ENCODE measurements at places on chromosomes 7 and 10.

GRCh38 chr10:11207560-11207844, 189.8 kb downstream of the CELF2 start:
- DNase-seq: no peak

- DNase-seq: no peak
These were observed 265.0 kb downstream of the CELF2 start for GRCh38 chr10:11282661-11283060.

DNA sequence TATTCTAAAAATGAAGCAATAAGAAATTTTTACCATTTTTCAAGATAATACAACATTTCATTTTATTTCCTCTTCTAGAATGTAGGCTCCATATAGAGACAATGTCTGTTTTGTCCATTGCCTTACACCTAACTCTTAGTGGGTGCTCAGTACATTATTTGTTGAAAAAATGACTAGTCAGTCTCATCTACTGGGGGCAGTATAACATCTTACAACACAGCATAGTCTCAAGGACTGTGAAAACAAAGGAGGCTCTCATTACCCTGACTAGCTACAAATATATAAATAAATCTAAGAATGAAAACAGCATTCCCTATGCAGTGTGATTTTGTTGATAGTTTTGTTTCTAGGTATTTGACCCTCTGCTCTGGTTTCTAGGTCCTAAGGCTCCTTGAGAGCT, 11.6 kb downstream of the CRPPA start:
- no peak for DNase-seq

GRCh38 chr10:130169136-130169859, 33.1 kb downstream of the GLRX3 start:
- DNase-seq: peak; percentile 41

- no peak for DNase-seq
These were observed 15.6 kb downstream of the ITIH2 start for GRCh38 chr10:7718685-7719084.

DNA sequence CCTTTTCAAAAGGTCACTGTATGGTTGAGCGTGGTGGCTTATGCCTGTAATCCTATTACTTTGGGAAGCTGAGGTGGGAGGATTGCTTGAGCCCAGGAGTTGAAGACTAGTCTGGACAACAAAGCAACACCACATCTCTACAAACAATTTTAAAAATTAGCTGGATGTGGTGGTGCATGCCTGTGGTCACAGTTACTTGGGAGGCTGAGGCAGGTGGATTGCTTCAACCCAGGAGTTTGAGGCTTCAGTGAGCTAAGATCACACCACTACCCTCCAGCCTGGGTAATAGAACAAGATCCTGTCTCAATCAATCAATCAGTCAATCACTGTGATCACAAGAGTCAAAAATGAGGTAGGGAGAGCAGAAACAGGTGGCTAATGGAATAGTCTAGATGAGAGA, 97.0 kb downstream of the SUGCT start:
- DNase-seq: no peak

DNA sequence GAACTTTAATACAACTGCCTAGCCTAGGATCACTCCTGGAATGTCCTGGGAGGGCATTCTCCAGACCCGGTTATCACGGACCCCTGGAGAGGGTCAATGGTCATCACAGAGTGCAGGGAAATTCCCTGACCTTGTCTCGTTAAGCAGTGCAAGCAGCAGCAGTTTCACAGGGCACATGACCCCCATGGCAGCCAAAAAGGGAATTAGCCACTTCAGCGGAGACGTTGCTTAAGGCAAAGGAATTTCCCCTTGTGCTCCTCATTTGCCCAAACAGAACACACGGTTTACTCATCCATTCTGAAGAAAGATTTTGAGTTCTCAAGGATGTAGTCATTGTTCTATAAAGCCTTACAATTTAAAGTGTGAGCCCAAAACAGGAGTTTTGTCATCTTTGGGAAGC, 260.3 kb downstream of the SNX13 start:
- DNase-seq: peak; percentile 92

- DNase-seq: no peak
These were observed 106.7 kb upstream of the ODAD2 start for GRCh38 chr10:28105561-28105960.

DNA sequence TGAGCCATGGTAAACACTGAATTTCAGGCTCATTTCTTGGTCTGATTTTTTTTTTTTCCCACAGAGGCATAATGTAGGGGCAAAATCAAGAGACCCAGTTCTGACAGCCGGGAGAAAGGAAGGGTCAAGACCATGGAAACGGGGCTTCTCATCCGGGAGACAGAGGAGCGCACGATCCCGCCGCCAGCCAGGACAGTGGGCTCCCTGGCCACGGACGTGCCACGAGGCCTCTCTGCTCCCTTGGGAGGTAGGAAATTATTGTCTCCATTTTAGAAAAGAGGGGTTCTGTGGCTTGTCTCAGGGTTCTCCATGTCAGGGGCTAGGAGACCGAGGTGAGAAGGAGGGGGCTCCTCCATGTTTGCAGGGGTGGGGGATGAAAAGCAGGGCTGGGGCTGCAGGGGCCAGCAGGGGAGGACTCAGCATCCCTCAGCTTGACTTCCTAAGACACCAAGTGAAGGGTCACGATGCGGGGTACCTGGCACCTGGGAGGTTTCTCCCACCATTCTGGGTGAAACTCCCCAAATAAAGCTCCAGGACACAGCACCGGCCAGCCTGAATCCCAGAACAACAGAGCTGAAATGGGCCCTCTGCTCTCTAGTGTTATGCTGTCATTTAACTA, 37.6 kb downstream of the PPIF start:
- DNase-seq: no peak

- no peak for DNase-seq
These were observed 266.0 kb downstream of the USP6NL start for GRCh38 chr10:11345224-11346054.

GRCh38 chr7:1844336-1844950, 174.4 kb downstream of the ELFN1 start:
- no peak for DNase-seq

DNA sequence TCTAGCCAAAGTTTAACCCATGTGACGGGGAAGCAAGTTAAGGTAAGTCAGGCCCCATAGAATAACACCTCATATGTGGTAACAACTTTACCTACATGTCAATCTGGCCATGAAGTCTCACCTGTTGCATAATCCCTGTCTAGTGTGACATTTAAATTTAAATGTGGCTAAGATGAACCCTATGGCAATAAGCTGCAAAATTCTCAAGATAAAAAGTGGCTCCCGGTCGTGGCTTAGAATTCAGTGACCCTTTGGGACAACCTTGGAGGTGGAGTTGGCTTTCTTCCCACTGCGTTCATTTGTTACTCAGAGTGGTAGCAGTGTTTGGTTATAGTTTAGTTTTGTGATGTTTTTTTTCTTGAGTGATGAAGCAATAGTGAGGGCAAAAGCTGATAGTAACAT, 90.6 kb downstream of the ARID5B start:
- no peak for DNase-seq

DNA sequence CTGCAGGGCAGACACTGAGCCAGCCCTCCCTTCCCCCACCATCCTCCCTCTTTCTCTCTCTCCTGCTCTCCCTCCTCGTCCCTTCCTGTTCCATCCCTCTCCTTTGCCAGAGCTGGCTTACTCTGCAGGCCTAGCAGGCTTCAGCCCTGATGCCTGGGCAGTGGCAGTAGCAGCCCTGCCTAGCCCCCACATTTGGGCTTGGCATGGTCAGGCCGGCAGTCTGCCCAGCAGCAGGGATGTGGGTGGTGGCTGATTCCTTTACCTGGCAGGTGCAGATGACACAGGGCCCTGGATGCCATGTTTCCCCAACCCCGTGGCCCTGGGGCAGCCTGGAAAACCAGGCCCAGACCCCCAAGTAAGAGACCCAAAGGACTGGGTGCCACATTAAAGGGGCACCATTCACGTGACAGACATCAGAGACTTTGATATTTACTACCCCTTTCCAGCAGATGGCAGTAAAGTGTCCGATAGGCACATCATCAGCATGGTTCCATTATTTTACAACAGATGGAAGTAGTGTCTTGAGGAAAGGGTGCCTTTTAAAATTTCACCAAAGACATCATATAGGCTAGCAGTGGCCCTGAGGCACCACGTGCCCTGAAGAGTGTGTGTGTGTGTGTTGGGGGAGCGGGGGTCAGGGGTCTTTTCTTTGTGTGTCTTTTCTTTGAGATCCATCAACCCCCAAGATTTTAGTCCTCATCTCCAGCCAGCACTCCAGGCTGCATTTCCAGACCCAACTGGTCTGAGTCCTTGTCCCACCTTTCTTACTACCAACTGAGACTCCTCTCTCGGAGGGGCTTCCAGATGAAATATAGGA, 5.9 kb downstream of the KCP start:
- peak; percentile 37 for DNase-seq

- DNase-seq: no peak
These were observed 56.9 kb downstream of the HDAC9 start for GRCh38 chr7:18552316-18552916.

- no peak for DNase-seq
These were observed 74.5 kb upstream of the LEP start for GRCh38 chr7:128166603-128167041.

DNA sequence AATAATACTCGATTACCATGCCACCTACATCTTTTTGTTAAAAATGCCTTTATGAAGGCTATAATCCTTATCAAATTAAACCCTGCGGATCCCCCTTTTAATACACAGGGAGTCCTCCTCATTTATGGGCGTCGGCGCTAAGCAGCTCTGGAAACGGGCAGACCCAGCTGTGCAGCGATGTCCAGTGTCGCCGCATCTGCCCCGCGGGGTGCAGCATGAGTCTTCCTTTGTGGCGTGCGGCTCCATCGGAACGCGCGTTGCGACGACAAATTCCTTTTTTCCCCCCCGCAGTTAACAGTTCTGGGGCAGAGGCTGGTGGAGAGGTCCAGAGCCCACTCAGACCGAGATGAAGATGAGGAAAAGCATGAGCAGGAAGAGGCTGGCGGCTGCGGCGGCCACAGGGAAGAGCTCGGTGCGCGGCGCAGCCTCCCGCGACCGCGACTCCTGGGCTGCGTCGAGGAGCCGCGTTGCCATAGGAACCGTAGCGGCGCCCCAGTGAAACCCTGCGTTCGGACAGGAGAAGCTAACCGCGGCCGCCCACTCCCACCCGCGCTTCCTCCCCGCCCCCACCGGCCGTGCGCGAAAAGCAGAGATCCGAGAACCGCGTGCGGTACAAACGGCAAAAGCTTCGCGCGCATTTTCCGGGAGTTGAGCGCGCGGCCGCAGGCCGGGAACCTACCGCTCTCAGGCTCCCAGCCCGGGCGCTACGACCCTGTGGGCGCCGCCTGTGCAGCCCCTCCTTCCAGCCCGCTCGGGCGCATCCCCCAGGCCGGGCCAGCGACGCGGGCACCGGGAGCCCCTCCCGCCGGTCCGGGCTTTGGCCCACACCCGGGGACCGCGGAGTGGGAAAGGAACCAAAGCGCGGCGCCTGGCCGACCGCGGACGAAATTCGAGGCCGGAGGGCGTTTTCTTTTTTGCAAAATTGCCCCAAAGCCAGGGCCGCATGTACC, 130.6 kb downstream of the SPAG6 start:
- peak; percentile 21 for DNase-seq

- no peak for DNase-seq
These were observed 51.2 kb downstream of the NPTX2 start for GRCh38 chr7:98668255-98668654.

- DNase-seq: no peak
These were observed 618.5 kb upstream of the ANKRD30A start for GRCh38 chr10:36506697-36507496.

- no peak for DNase-seq
These were observed 182.4 kb downstream of the CCDC3 start for GRCh38 chr10:12819071-12819470.

DNA sequence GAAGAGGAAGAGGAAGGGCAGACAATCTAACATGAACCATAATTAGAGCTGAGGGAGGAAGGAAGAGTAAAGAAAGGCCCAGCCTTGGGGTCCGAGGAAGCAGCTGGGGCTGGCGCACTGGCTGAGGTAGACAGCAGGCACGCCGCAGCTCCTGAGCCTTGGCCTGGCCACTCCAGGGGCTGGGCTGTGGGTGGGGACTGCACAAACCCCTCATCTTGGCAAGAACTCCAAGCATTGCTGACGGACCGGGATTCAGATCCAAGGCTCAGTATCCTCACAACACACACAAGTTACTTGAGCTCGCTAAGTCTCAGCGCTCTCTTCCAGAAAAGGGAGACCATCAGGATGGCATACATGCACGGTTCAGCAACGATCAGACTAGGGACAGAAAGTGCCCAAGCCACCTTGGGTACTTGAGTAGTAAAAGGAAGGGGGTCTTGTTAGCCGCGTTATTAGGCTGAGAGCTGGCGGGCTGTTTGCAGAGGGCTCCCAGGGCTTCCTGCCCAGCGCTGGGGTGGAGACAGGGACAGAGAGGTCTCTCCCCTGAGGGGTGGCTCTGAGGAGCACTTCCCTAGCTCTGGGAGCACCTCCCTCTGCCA, 4.5 kb downstream of the TNS3 start:
- no peak for DNase-seq

DNA sequence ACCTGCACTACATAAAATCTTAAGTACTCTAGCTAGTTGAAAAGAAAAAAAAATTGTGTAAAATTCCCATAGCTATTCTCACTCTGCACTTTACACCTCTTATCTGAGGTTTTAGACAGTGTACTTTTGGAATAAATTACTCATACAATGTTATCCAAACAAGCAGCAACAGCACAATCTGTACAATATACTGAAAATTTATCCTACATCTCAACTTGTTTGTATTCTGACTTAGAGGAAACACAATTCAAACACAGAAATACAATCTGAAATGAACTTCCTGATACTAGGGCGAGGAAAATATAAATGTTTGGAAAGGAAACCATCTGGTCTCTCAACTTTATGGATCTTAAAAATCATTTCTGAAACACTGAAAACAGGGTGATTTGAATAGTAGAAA, 381.7 kb downstream of the THSD7A start:
- no peak for DNase-seq

DNA sequence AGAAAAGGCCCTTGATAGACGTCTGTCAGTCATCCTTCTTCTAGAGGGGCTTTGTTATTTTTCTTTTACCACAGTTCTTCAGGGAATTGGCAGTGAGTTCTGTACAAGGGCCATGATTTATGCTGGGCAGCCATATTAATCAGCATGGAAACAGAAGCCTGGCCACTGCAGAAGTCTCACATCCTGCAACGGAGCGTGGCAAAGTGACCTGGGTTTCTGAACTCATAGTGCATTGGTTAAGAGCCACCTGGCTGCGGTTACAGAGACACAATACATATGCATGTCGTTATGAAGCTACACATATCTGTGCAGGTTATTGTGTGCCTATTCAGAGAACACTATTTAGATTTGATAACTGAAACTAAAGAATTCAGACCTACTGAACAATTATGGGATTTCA, 419.4 kb upstream of the CELF2 start:
- no peak for DNase-seq

- peak; percentile 79 for DNase-seq
These were observed 103.6 kb downstream of the SMURF1 start for GRCh38 chr7:99040104-99040958.

GRCh38 chr7:25559581-25560367, 331.5 kb upstream of the NPVF start:
- peak; percentile 25 for DNase-seq

GRCh38 chr7:100793806-100794660, 33.3 kb downstream of the EPHB4 start:
- DNase-seq: no peak

- no peak for DNase-seq
These were observed 30.0 kb downstream of the TACC2 start for GRCh38 chr10:122018951-122019413.
